ENCODE measurements at places on chromosomes 4 and X.

GRCh38 chr4:158535130-158535614 lies 13.5 kb downstream of the RXFP1 start:
- peak; percentile 8 for DNase-seq

DNA sequence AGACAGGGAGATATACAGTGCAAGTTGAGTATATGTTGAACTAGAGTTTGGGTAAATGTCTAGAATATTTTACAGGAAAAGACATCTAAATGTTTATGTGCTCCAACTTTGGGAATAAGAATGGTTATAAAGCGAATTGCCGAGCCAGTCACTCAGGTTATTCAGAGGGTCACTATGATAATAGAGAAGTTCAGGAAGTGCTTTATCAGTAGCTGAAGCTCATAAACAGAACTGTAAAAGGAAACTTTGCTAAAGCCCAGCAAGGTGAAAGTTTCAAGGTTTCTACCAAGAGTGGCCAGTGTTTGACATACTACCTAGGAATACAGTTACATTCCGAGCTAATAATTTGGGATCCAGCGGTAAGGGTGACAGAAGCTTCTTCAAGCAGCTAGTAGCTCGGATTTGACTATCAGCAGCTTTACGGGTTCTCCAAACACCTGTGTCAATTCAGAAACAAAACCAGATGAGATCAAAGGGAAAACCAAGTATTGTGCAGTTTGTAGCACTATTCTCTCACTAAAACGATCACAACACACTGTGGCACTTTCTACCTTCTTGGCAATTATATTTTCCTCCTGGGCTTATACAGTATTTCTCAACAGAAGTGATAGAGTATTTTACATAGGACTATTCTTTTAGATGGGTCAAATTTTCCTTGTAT lies 17.2 kb upstream of the BCLAF3 start:
- DNase-seq: no peak

DNA sequence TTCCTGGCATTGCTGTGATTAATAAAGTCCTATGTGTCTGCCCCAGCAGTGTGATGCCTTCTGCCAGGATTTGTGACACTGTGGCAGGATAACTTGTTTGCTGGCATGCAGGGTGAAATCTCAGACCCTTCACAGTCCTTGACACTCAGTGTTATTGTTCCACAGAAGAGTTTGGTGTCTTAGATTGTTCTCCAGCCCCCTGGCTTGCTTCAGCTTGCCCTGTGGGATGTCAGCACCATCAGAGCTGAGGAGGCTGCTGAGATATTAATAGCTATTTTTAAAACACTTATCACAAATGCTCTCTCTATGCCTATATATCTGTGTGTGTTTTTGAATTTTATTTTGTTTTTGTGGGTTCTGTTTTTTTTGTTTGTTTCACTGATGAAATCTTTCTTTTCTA lies 136.9 kb downstream of the TSPAN5 start:
- no peak for DNase-seq

DNA sequence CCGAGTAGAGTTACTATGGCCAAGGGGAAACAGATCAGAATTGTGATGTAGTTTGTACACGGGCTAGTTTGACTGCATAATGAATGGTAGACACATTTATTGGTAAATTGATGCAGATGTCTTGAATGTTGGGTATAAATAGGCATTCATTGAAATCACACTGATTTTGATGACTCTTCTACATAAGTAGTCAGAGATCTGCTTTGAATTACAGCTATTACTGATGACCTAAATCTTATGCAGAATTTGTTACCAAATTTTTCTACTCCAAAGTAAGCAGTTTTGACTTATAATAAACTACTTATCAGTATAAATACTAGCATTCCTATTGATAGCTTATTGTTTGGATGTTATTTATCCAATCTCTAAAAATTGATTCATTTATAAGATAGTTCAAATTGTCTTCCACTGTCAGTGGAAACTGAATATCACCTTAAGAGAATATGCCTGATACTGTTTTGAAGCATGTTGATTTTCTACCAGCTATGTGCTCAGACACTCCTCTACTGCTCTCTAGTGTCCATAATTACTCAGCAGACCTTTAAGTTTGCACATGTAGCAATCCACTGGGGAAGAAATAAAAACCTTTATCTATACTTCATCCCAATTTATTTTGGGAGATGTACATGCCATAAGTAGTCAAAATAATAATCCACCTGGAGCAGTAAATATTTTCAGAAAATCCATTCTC lies 120.3 kb downstream of the RASL11B start:
- DNase-seq: no peak

Data from SIG-M5 (cell line).